Vagina (tissue), 2 donors: ENCODE measurements at places on chromosomes 16 and 17.

- DNase-seq, result no peak
Measured at GRCh38 chr17:67244431-67245072, 444 bp downstream of the HELZ start.

DNA sequence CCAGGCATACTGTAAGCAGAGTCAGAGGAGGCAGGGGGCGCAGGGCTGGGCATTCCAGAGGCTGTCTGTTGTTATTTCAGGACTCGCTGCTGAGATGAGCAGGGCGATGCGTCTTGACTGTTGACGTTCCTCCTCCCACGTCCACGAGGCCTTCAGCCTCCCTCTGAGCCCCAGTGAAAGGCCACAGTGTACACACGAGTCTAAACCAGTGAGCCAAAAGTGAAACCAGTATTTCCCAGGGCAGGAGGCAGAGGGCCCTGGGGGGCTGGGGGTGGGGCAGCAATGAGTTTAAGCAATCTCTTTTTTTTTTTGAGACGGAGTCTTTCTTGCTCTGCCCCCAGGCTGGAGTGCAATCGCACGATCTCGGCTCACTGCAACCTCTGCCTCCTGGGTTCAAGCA lies 21.5 kb downstream of the SMTNL2 start:
- no peak for DNase-seq

- DNase-seq, result peak; percentile 92
Measured at GRCh38 chr16:74448990-74449389, 27.7 kb upstream of the CLEC18B start.

GRCh38 chr17:80991645-80992076 lies at the start of gene CHMP6:
CHMP6 (plus strand) TSS chr17:80991841; CDS start chr17:80991919, 78 bp downstream.
- no peak for DNase-seq

DNA sequence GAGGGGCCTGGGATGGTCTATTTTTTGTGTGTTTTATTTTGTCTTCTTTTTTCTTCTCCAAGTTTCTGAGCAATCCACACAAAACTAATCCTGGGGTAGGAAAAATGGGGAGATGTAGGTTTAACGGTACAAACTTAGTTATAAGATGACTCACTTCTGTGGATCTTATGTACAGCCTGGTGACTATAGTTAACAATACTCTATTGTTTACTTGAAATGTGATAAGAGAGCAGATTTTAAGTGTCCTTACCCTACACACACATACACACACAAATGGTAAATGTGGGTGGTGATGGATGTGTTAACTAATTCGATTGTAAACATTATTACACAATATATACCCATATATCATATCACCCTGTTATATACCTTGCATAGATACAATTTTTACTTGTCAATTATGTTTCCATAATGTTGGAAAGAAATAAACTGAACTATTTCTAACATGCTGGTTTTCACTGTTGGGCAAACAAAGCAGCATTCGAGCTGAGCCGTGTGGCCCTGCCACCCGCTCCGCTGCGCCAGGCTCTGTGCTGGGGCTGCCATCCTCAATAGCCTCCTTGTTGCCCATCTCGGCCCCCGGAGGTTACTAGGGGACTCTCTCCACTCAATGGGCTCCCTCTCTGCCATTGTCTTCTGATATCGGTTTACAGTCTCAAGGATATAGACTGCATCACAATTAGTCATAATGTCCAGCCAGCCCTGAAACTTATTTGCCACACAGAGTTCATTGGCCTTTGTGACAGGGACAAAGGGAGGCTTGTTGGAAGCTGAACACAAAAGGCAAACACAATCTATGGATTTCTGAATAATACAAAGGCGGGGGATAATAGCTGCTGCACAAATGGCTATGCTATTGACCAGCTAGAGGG lies 380.3 kb upstream of the MAF start:
- DNase-seq, result no peak

- no peak for DNase-seq
Measured at GRCh38 chr17:61757168-61757567, 106.2 kb downstream of the BRIP1 start.

GRCh38 chr16:13866073-13866472 lies 53.9 kb upstream of the ERCC4 start:
- no peak for DNase-seq

DNA sequence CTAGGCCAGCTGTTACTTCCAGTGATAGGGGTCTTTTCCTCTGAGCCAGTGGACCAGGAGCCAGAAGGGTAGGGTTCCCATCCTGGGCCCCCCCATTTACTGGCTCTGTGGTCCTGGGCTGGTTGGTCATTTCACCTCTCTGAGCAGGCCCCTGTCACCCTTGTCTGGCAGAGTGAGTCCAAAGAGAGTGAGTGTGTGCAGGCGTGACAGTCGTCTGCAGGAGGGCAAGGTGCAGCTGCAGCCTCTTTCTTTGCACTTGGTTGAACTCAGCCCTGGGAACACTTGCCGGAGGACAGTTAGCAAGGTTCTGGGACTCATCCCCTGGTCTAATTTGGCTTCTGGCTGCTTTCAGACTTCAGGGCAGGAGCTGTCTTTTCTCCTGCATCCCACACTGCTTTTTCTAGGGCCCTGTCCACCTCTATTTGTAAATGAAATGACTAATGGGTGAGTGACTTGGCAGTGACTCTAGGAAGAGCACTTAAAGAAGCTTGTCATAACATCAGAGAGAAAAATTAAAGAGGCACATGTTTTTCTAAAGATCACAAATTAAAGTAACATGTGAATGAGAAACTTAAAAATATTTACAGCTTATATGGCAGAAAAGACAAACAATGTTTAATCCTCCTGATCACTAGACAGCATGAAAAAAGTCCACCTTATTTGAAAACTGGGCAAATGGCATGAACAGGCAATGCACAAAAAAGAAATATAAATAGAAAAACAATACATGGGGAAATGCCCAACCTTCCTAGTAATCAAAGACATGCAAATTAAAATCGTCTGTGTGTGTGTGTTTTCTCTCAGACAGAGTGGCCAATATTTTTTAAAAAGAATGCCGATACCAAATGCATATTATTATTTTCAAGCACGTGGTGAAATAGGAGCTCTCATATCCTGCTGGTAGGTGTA lies 137.5 kb downstream of the NTN1 start:
- DNase-seq, result no peak

GRCh38 chr17:343211-343610 lies 9.4 kb downstream of the RPH3AL start:
- peak; percentile 79 for DNase-seq

DNA sequence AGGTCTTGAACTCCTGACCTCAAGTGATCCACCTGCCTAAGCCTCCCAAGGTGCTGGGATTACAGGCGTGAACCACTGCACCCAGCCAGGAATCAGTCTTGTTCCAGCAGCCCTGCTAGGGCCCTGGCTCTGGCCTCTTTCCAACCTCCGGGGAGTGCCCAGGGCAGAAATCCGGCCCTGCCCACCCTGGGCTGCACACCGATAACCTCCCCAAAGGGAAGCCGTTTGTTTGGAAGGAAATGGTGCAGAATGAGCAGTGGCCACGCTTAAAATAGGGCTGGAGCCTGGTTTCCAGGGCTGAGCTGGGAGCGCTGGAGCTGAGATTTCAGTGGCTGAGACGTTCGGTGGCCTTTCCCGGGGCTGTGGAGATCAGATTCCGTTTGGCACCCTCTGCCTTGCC lies 17.8 kb upstream of the EMP2 start:
- no peak for DNase-seq

GRCh38 chr16:7688811-7689210 lies 356.2 kb downstream of the RBFOX1 start:
- no peak for DNase-seq

DNA sequence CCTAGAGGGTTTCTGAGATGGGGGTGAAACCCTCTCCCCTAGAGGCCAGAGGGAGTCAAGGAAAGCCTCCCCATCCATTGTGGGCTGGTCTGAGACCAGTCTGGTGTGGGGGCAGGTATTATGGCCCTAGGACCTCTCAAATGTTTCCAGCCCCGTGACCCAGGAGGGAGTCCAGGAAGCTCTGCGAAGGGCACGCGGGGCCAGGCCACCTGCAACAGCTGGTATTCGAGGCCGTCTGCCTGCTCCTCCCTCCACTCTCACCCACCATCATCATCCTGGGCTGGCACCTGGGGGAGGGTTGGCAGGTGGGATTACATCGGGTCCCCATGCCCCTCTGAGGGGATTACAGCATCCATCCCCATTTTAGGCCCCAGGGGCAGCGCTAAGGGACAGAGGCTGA lies 38.1 kb upstream of the DLX4 start:
- no peak for DNase-seq

GRCh38 chr16:23931199-23931598 lies 95.4 kb downstream of the PRKCB start:
- DNase-seq, result no peak
